ENCODE measurements at places on chromosomes 6 and 20. TPM values are rescaled to one million over a fixed set of nuclear protein-coding genes. Genes with fewer than 3 reads are reported as not detected.

The SOBP gene
- total RNA-seq, result not detected

The ENPP3 gene
- 0.45 TPM for total RNA-seq

The PRKN gene
- 0.84 TPM for total RNA-seq

The MAP7 gene
- 0.76 TPM for total RNA-seq

The RNF39 gene
- not detected for total RNA-seq

The EYA4 gene
- total RNA-seq, result not detected

DNA sequence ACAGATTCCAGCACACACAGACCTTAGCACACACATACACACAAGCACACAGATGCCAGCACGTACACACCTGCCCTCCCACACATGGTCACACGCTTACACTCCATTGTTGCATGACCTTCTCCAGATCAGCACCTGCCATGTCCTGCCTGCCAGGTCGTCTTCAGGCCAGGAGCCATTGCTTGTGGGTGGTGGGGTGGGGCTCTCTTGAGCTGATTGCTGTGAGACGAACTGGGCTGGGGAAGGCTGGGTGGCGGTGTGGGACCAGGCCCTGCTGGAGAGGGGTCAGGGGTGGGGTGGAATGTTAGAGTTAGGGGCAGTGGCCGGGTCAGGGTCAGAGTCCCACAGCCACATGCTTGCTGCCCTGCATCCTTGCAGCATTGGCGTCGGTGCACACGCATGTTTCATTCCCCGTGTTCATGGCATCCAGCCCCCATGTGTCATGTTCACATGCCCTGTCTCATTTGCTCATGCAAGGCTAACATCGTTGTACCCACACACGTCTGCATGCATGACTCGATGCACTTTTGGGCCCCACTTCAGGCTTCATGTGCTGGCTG, 6.5 kb upstream of the NPBWR2 start:
- no peak for ATAC-seq

GRCh38 chr20:42754706-42755105, 435.0 kb downstream of the PTPRT start:
- ATAC-seq, result no peak

- no peak for ATAC-seq
Measured at GRCh38 chr6:15498640-15499039, 164.2 kb downstream of the DTNBP1 start.

DNA sequence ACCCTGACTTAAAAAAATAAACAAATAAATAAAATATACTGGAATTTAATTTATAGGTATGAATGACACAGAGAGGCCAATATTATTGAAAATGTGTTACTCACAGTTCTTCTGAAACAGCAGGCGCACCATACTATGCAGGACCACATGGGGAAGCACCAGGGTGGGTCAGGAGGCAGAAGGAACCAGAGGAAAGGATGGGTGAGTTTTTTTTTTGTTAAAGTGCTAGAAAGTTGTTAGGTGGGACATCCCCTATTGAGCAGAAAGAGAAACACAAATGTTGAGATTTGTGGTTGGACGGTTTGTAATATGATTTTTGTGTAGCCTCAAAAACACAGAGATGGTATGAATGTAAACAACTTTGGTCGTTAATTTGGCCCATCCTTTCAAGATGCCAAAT, 26.0 kb downstream of the PTPRA start:
- ATAC-seq, result peak; percentile 87

DNA sequence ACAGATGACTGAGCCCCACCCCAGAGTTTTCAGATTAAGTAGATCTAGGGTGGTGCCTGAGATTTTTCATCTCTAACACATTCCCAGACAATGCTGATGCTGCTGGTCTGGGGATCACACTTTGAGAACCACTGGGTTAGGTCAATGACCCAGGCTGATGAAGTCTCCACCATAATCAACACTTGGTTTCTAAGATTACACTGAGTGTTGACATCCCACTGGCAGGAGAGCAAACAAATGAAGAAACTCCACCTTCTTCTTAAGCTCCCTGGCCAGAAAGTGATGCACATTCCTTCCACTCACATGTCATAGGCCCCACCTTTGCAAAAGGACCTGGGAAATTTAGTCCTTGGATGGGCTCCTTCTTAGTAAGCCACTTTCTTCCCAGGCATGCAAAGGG, 53.1 kb downstream of the MAFB start:
- ATAC-seq, result no peak

GRCh38 chr6:170372380-170373325, 66.1 kb downstream of the FAM120B start:
- ATAC-seq, result no peak

DNA sequence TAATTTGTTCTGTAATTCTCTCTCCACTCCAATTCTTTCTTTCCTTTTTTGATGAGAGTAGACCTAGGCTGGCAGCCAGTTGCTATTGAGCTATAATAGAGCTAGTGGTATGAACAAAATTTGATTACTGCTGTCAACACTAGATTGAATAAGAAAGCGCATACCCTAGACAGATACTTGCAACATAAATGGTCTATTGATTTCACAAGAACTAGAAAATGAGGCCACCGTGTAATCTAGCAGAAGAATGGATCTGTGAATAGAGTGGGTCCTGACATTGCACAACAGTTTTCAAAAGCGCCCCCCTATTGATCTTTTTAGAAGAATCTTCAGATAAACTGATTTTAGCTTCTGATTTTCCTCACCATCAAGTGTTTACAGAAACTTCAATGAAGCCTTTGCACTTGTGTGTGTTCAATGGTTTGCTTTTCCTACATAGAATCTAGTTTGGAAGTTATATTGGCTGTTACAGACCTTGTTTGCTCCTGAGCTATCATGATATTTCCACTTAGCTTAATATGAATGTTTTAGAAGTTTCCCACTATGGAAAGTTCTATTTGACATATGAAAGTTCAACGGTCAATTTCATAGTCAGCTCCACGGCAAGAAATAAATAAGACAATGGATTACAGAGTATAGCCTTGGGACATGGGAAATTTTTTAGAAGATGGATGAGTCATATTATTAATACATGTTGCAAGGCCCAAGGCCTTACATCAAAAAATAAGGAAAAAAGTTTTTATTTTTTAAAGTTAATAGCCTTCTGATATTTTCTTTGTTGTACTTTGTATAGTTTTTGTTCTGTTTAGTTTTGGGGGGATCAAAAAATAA, 55.6 kb downstream of the UTRN start:
- no peak for ATAC-seq

- no peak for ATAC-seq
Measured at GRCh38 chr6:74579047-74579446, 626.8 kb downstream of the COL12A1 start.
